ENCODE measurements at places on chromosomes 6 and 20.

- DNase-seq: no peak
These were observed 168.9 kb downstream of the ATXN1 start for GRCh38 chr6:16592223-16592911.

DNA sequence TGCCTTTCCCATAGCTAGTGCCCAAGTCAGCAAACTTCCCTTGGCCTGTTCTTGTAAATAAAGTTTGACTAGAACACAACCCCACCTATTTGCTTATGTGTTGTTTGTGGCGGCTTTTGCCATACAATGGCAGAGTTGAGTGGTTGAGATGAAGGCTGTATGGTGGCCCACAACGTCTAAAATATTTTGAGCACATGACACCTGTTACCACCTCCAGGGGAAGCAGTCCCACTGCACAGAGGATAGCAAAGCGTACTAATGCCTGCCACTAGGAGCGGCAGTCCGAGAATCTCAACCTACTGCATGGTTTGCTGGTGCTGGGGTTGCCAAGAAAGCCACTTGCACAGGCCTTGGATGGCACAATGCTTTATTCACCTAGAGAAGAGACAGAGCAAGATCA, 58.6 kb downstream of the TGM2 start:
- DNase-seq: no peak

GRCh38 chr6:139311831-139312230, 20.0 kb upstream of the TXLNB start:
- no peak for DNase-seq

- no peak for DNase-seq
These were observed 18.3 kb upstream of the RANBP9 start for GRCh38 chr6:13729891-13730290.

- DNase-seq: no peak
These were observed 8.8 kb downstream of the ZBTB46 start for GRCh38 chr20:63822276-63822696.

- no peak for DNase-seq
These were observed 7.9 kb upstream of the ARMC12 start for GRCh38 chr6:35728683-35729678.

GRCh38 chr6:10375391-10375969, 39.4 kb downstream of the TFAP2A start:
- no peak for DNase-seq

DNA sequence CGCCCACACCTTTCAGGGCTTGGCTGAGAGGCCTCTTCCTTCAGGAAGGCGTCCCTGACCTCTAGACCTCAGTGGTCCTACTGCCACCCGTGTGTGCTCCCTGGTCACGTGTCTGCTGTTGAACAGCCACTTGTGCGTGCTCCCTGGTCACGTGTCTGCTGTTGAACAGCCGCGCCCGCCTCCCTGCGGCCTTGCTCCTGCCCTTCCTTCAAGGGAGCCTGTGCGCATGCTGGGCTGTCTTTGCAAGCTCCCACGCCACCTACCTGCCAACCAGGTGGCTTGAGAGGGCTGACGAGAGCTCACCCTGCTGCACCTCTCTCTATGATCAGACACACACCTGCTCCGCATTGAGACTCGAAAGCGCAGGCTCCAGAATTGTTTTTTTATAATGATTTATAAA, 179.3 kb downstream of the BMP7 start:
- DNase-seq: no peak

GRCh38 chr6:119493980-119494379, 144.4 kb upstream of the MAN1A1 start:
- no peak for DNase-seq

- DNase-seq: no peak
These were observed 592.3 kb downstream of the PKHD1 start for GRCh38 chr6:51495096-51495495.

DNA sequence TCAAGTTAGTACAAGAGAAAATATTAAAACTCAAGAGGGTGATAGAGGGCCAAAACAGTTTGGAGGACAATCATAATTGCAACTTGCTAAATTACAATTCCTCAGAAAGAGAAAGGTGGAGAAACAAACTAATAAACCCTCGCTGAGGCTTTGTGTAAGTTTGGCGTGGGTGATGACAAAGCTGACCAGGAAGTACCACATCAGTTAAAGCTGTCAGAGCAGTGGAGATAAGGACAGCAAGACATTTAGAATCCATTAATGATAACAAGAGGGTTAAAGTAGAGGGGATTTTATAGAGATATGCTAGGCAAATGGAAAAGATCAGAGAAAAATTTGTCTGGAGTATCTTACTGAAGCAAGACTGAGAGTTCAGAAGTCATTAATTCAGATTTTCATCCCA, 334.4 kb downstream of the TFAP2B start:
- no peak for DNase-seq

DNA sequence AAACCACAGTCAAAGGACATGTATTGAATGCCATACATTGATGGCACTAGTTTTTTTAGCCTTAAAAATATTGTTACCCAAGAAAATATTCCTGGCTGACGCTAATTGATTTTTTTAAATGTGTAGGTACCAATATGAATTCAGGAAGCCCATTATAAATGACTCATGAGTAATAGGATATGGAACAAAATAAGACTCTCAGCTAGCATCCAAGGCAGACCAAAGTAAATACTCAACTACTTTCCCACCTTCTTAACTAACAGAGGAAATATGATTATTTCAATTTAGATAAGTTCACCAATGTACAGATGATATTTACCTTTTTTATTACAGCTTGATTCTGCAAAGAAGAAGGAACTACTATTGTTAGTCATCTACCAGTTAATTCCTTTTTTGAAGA, 43.2 kb upstream of the TXNDC5 start:
- DNase-seq: no peak
